ENCODE measurements at places on chromosomes 2 and 18. TPM values are rescaled to one million over a fixed set of nuclear protein-coding genes. Genes with fewer than 3 reads are reported as not detected.

The RAB31 gene
- 51.1 TPM for total RNA-seq

The STAM2 gene
- total RNA-seq: 30.5 TPM

The INHA gene
- total RNA-seq: not detected

The PARD6G gene
- total RNA-seq: 8.5 TPM

The RAD51AP2 gene
- not detected for total RNA-seq

The CFAP210 gene
- 0.24 TPM for total RNA-seq

The KYNU gene
- 3.8 TPM for total RNA-seq

The AGBL5 gene
- total RNA-seq: 6.8 TPM
